Activated CD8-positive, alpha-beta memory T cell treated with anti-CD3 and anti-CD28 coated beads for 24 hours (primary cell): ENCODE measurements at places on chromosomes 5 and 9.

- DNase-seq = no peak
These were observed 688.0 kb upstream of the SEMA6A start for GRCh38 chr5:117262572-117263131.

GRCh38 chr5:142446131-142446959, 121.5 kb upstream of the SPRY4 start:
- no peak for DNase-seq

DNA sequence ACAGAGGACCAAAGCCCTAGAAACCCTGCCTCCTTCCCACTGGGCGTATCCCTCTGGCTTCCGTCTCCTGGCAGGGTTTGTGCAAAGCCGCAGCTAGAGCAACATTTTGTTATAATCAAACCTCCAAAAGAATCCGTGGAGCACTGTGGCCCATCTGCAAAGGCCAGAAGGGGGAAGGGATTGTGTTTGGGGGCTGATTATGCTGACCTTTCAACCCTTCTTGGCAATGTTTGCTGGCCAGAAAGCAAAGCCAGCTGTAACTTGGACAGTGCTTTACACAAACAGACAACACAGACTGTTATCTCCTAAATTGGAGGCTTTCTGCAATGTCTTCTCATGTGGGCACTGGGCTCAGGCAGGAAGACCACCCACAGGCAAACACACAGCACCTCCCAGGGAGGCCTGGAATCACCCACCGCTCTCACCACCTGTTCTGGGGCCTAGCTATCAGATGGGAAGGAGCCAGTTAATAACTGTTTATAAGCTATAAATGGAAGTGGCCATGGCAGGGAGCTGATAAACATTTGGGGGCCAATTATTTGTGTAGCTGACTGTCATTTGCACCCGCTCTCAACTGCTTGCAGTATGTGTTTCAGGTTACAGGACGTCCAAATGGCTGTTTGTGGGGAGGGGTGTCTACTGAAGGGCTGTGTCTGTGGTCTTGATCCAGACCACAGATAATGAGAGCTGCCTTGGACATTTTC, 121.6 kb upstream of the ERCC6L2 start:
- DNase-seq = no peak

- no peak for DNase-seq
These were observed 60.9 kb upstream of the GDNF start for GRCh38 chr5:37900692-37901091.

DNA sequence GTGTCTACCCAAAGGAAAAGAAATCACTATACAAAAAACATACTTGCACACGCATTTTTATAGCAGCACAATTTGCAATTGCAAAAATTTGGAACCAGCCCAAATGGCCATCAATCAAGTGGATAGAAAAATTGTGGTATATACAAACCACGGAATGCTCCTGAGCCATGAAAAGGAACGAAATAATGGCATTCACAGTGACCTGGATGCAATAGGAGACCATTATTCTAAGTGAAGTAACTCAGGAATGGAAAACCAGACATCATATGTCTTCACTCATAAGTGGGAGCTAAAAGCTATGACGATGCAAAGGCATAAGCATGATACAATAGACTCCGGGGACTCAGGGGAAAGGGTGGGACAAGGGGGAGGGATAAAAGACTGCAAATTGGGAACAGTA, 78.4 kb downstream of the ENC1 start:
- no peak for DNase-seq

DNA sequence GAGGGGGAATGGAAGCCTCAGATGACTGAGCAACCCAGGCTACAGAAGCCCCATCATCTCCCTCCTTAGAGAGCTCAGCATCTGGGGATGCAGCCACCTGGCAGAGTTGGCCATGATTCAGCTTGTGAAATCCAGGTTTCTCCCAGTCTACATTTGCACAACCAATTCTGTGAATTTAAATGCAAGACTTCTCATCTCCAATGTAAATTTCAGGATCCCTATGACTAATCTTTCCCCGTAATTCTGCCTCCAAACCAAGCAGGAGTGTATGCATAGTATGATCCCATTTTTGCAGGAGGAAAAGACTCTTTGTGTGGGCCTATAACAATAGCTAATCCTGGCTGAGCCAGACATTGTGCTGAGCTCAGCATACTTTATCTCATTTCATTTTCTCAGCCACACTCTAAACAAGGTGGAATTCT, 59.6 kb upstream of the IL17B start:
- DNase-seq = no peak

- no peak for DNase-seq
These were observed 99.3 kb downstream of the FOCAD start for GRCh38 chr9:20783057-20784038.

- no peak for DNase-seq
These were observed 47.4 kb downstream of the VAV2 start for GRCh38 chr9:133944746-133945135.

GRCh38 chr5:20102293-20102692, 114.3 kb upstream of the CDH18 start:
- DNase-seq = no peak

DNA sequence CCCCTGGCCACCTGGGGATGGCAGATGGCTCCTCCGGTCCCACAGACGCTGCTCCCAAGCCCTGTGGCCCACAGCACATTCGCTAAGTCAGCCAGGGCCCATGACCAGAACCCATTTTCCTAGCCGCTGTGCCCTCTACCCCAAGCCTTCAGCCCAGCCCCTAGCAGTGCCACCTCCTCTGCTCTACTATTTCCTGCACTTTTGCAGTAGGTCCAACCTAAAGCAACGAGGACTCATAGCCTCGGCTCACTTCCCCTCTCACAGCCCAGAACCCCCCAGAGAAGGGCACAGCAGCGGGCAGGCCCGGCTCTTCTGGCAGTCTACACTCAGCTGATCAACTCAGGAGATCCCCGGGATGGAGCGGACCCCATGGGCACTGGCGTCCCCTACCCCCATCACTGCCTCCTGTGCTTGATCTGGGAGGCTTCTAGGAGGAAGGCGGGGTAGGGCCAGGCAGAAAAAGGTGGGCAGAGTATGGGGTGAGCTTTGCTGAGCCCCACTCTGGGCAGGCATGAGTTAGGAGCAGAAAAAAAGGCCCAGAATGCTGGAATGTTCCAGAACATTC, 111.2 kb downstream of the ZNF354C start:
- DNase-seq = no peak

- no peak for DNase-seq
These were observed 92.2 kb upstream of the MOCS2 start for GRCh38 chr5:53201746-53202145.

- peak; percentile 88 for DNase-seq
These were observed 14.9 kb upstream of the WNT8A start for GRCh38 chr5:138068742-138069600.

GRCh38 chr9:70576116-70576515, 161.7 kb upstream of the KLF9 start:
- no peak for DNase-seq

- no peak for DNase-seq
These were observed 1.8 kb upstream of the INIP start for GRCh38 chr9:112719696-112720095.

DNA sequence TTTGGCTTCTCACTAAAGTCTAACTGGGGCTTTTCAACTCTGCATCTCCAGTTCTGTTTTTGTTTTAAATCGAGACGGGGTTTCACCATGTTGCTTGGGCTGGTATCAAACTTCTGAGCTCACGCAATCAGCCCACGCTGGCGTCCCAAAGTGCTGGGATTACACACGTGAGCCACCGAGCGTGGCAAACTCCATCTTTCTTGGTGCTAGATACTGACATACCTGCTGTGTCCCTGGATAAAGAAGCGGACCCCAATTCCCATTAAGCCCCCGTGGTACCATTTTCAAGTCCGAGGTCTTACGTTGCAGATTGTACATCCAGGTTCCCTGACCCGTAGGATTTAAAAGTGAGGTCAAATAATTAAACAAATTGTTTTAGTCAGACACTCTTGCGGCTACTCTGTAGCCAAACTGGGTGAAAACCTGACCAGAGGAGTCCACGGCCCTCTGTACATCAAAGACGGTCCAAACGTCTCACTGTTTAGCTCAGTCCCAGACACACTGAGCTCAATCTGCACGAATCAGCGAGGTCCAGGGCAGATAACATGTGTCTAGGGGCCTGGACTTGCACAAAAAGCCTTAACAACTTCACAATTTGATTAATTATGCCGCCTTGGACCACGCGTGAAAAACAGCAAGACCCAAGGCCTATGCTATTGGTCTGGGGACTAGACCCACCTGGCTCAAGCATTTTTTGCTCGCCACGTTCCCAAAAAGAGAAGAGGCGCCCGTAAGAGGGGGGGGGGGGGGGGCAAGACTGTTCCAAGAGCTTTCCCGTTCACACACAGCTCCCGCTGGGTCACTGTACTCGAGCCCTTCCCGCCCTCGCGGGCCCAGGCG, 727 bp upstream of the DNAJA1 start:
- DNase-seq = peak; percentile 64

DNA sequence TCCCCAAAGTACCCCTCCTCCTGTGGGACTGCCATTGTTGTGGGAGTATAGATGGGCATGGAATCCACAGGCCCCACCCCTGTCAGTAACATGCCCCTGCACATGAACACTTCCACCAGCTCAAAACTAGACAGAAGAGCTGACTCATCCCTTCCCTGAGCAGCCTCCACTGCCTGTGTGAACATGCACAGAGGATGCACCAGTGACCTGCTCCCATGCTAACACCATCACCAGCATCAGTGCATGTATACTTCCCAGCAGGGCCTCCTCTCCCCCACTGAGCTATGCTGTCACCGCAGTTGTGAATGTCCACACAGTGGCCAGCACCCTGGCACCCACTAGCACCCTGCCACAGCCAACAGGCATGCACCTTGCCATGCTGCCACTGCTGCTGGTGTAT, 939.8 kb downstream of the EFNA5 start:
- DNase-seq = no peak

DNA sequence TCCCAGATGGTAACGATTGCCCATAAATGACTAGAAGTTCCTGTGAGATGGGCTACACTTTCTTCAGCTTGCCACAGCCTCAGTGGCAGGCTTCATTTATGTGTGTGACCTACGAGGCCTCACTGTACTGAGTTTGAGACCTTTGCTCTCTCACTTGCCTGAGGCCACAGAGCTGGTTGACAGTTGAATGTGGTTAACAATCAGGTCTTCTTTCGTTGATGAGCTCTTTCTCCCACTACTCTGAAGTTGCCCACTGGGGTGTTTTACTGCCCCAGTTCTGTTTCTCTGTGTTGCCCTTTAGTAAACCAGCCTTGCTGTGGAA, 70.5 kb downstream of the CYFIP2 start:
- no peak for DNase-seq

- no peak for DNase-seq
These were observed 54.4 kb downstream of the CRB2 start for GRCh38 chr9:123410281-123410910.

GRCh38 chr9:99000476-99001395, 57.0 kb downstream of the COL15A1 start:
- DNase-seq = peak; percentile 68

DNA sequence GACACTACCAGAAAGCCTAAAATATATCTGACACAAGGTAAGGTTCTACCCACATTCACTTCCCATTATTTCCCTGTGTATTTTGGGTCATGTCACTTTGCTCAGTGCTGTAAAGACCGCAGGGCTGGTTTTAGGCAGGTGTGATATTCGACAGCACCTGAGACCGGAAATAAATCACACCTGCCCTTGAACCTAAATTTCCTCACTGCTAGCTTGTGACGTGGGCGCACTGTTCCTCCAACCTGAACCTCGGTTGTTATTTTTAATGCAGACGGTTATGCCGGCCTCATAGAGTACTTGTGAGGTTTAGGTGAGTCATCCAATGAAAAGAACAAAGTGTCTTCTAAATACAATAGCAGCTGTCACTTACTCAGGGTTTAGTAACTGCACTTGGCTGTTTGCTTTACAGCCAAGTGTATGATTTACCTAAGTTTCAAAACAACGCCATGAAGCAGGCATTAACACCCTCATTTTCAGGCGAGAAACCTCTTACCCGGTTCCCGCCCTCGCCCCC, 20.7 kb upstream of the ZNF782 start:
- DNase-seq = peak; percentile 64

- DNase-seq = no peak
These were observed 259.9 kb upstream of the RASA1 start for GRCh38 chr5:87007737-87008136.

- no peak for DNase-seq
These were observed 138.7 kb downstream of the YTHDC2 start for GRCh38 chr5:113652161-113652560.

GRCh38 chr9:76690246-76690972, 73.8 kb upstream of the PCA3 start:
- DNase-seq = no peak

DNA sequence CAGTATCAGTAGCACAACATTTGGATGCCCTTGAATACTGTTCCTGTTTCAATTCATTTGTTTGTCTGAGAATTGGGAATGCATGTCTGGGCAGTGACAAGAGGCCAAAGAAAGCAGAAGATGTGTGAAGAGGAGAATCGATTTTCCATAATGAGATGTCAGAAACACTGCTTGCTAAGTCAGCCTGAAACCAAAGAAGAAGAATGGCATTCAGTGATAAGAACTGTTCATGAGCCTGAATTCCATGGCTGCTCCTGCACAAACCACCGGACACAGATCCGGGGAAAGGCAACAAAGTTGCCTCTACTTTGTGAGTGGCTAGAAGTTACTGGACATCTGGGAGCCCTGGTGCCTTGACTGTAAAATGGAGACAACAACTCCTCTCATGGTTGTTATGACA, 207.2 kb upstream of the RASEF start:
- DNase-seq = no peak

DNA sequence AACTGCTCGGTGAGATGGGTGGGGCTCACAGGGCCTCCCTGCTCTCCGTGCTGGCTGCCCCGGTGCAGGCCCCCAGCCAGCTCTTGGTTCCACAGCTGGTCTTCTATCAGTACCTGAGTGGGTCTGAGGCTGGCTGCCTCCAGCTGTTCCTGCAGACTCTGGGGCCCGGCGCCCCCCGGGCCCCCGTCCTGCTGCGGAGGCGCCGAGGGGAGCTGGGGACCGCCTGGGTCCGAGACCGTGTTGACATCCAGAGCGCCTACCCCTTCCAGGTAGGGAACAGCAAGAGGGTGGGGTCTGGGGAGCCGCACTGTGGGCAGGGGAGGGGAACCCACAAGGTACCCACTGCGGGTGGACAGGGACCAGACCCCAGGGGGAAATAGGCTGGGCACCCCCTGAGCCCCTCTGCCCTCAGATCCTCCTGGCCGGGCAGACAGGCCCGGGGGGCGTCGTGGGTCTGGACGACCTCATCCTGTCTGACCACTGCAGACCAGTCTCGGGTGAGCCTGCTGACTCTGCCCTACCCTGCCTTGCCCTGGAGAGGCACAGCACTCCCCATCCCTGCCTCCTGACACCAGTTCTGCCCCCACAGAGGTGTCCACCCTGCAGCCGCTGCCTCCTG, 2.8 kb downstream of the MAMDC4 start:
- no peak for DNase-seq

DNA sequence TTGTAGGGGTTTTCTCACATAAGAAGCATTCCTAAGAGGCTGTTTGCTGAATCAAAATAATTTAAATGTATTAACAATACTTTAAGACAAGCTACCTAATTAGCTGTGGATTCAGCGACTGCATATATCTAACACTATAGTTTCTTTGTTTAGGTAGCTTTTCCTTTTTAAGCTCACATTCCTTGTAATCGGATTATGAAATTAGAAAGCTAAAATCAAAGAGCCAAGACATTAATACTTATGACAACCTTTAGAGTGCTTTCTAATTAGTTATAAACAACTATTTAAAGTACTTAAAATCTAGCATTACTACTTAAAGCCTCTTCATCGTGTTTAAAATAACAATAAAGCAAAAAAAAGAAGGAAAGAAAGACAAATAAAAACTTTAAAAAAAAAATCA, 137.3 kb upstream of the RETREG1 start:
- DNase-seq = no peak

- DNase-seq = no peak
These were observed 1050.2 kb downstream of the CDH12 start for GRCh38 chr5:21802869-21803490.
